ENCODE measurements at places on chromosomes 11 and 22.

GRCh38 chr11:63614136-63614671, at the start of gene PLAAT3:
Gene PLAAT3, minus strand, starts transcription at chr11:63614433. Its CDS starts 419 bp downstream, at chr11:63614014.
- no peaks in the 10 kb centered on the region for H3K36me3 ChIP-seq
- no peaks in the 10 kb centered on the region for H3K27me3 ChIP-seq
- H3K4me3 ChIP-seq, result peak within 1 kb of the TSS; percentile 69
- peak within 1 kb of the TSS; percentile 80 for H3K27ac ChIP-seq
- DNase-seq, result peak; percentile 87

GRCh38 chr11:18526130-18526520, 617 bp downstream of the TSG101 start:
- DNase-seq, result no peak
- H3K4me3 ChIP-seq, result peak overlapping the region; percentile 84
- no peaks in the 10 kb centered on the region for H3K36me3 ChIP-seq
- H3K4me1 ChIP-seq, result peaks cover 4% of the 10 kb centered on the region
- peak overlapping the region; percentile 92 for H3K27ac ChIP-seq

- H3K27me3 ChIP-seq, result peaks cover 86% of the 10 kb centered on the region
- no peak overlapping the region for H3K4me3 ChIP-seq
- H3K27ac ChIP-seq, result no peak overlapping the region
- H3K36me3 ChIP-seq, result no peaks in the 10 kb centered on the region
- peaks cover 17% of the 10 kb centered on the region for H3K4me1 ChIP-seq
- no peak for DNase-seq
These were observed 12.8 kb upstream of the CABP7 start for GRCh38 chr22:29707010-29707409.

DNA sequence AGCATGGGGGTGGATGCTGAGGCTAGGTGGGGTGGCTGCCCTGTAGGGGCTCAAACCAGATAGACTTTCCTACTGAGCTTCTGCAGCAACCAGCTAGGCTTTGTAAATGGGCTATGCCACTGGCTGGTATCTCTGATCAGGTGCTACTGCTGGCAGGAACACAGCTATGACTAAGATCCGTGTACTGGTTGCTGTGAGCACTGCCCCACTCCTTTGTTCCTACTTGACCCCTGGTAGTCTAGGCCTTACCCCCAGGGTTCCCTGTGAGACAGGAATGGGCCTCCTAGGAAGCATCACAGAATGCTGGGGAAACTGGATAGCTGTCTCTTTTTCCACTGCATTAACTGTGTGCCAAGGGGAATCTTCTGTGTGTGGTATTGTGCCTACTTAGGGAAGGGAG, 58.4 kb upstream of the GAB2 start:
- H3K4me3 ChIP-seq, result no peak overlapping the region
- no peaks in the 10 kb centered on the region for H3K4me1 ChIP-seq
- no peaks in the 10 kb centered on the region for H3K27me3 ChIP-seq
- DNase-seq, result no peak
- peaks cover 7% of the 10 kb centered on the region for H3K36me3 ChIP-seq

- no peaks in the 10 kb centered on the region for H3K36me3 ChIP-seq
- H3K4me1 ChIP-seq, result no peaks in the 10 kb centered on the region
- no peak overlapping the region for H3K4me3 ChIP-seq
These were observed 5.1 kb downstream of the CHEK2 start for GRCh38 chr22:28736301-28737155.

- H3K27ac ChIP-seq, result no peak overlapping the region
- H3K4me3 ChIP-seq, result no peak overlapping the region
- no peaks in the 10 kb centered on the region for H3K4me1 ChIP-seq
- no peak for DNase-seq
These were observed 16.1 kb upstream of the NTM start for GRCh38 chr11:131354251-131354701.

- no peak overlapping the region for H3K27ac ChIP-seq
- no peak overlapping the region for H3K4me3 ChIP-seq
These were observed 328.3 kb downstream of the FAT3 start for GRCh38 chr11:92552942-92553341.

GRCh38 chr11:97502201-97502600, 1112.4 kb downstream of the JRKL start:
- no peaks in the 10 kb centered on the region for H3K4me1 ChIP-seq
- H3K36me3 ChIP-seq, result no peaks in the 10 kb centered on the region
- H3K27ac ChIP-seq, result no peak overlapping the region
- no peak overlapping the region for H3K4me3 ChIP-seq
- DNase-seq, result no peak

DNA sequence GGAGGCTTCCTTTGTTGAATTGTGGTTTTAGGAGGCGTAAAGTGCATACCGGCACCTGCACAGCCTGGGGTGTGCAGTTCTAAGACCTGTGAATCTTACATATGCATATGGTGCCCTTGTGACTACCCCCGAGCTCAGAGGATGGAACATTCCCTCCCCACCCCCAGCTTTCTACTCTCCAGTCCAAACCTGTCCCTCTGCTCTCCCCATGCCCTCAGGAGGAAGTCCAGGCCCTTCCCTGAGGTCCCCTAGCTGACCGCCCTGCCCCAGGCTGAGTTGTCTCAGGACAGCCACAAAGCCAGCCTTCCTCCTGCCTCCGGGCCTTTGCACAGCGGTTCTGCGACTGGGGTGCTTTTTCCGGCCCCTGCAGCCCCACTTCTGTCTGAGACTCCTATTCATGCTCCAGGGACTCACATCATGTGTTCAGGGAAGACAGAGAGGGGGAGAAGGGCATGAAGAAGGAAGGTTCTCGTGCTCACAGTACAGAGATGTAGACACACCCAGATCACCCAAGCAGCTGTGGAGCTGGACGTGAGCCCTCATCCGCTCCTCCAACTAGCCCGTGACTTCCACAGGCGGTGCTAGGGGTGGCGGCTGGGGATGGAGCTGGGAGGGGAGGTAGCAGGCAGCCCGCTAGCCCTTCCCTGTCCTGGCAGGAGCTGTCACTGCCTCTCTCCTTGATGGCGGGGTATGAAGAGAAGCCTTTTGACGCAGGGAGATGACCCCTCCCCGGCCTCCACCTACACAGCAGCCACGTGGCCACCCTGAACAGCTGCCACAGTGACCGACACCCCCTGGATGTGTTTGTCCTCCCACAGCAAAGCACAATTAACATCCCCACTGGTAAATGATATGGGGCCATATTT, 50.8 kb downstream of the FLRT1 start:
- no peaks in the 10 kb centered on the region for H3K4me1 ChIP-seq
- H3K4me3 ChIP-seq, result no peak overlapping the region
- DNase-seq, result no peak
- H3K27me3 ChIP-seq, result no peaks in the 10 kb centered on the region

- no peak overlapping the region for H3K4me3 ChIP-seq
- no peaks in the 10 kb centered on the region for H3K36me3 ChIP-seq
- H3K27ac ChIP-seq, result peak overlapping the region; percentile 13
- H3K27me3 ChIP-seq, result no peaks in the 10 kb centered on the region
- DNase-seq, result peak; percentile 79
These were observed 6.2 kb downstream of the TEAD1 start for GRCh38 chr11:12680246-12680939.

GRCh38 chr11:61912991-61913698, 4.2 kb downstream of the RAB3IL1 start:
- H3K27me3 ChIP-seq, result no peaks in the 10 kb centered on the region
- no peaks in the 10 kb centered on the region for H3K36me3 ChIP-seq
- peaks cover 6% of the 10 kb centered on the region for H3K4me1 ChIP-seq
- peak; percentile 55 for DNase-seq
- no peak overlapping the region for H3K4me3 ChIP-seq

Measured in tibial artery (tissue), 4 donors.